CD4-positive, alpha-beta T cell treated with Interleukin-15 for 4 hours (primary cell): ENCODE measurements at places on chromosomes 5 and 9.

DNA sequence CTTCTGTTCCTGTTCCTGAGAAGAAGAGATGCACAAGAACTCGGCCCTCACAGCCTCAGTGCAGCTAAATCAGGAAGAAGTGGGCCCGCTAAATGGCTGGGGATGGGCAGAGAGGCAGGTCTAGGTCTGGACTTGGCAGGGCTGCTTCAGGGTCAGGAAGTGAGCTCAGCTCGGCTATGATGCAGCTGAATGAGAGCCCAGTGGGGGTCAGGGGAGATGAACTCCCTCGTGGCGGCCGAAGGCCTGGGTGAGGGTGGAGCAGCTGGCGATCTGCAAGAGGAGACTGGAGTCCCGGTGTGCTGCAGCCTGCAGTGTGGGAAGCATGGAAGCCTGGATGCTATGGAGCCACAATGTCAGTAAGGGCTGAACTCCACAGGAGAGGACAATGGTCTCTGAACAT lies 466.2 kb downstream of the SPOCK1 start:
- DNase-seq: no peak

- DNase-seq: no peak
Measured at GRCh38 chr9:35852267-35852815, 17.9 kb downstream of the OR13J1 start.

DNA sequence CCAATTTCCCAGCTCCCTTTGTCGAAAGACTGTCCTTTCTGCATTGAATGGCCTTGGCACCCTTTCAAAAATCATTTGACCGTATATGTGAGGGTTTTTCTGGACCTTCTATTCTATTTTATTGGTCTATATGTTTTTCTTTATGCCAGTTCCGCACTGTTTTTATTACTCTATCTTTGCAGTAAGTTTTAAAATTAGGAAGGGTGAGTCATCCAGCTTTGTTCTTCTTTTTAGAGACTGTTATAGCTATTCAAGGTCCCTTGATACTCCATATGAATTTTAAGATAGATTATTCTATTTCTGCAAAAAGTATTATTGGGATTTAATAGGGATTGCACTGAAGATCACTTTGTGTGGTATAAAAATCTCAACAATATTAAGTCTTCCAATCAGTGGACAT lies 44.2 kb upstream of the STARD4 start:
- DNase-seq: no peak

GRCh38 chr5:85428426-85428934 lies 1043.8 kb upstream of the EDIL3 start:
- no peak for DNase-seq

DNA sequence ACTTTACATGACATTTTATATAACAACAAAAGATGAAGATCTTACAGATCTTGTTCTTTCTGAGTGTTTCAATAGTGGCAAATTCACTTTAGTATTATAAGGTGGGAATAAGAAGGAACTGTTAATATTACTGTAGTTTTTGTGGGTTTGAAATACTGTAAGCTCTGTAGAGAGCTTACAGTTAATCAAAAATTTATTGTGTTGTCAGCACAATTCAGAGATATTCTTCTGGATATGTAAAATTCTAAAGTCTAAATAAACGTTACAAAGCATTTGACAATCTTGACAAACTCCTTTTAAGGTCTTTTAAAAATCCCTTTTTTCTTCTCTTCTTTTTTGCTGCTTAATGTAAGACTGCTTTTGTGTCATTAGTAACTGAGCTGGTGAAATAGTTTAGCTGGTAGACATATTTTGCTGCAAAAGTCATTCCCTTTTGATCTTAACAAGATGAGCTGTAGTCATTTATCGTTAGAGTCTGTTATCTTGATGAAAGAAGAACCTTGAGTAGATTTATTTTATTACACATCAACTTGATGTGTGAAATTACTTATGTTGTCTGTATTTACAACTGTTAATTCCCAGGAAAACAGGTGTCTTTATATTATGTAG lies 186.0 kb downstream of the WDR70 start:
- DNase-seq: no peak

DNA sequence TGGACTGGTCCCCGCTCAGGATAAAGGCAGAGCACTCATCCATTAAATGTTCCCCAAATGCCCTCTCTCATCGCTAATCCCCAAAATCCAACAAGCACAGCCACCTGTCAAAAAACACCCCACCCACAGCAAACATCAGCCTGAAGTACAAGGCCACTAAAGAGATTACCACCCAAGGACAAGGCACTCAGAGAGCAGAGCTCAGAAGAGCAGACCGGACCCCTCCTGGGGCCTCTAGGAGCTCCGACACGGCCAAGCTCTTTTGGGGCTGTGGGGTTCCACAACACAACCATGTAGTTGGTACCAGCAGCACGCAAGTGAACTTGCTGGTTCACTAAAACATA lies 9.8 kb downstream of the VDAC1 start:
- DNase-seq: no peak

DNA sequence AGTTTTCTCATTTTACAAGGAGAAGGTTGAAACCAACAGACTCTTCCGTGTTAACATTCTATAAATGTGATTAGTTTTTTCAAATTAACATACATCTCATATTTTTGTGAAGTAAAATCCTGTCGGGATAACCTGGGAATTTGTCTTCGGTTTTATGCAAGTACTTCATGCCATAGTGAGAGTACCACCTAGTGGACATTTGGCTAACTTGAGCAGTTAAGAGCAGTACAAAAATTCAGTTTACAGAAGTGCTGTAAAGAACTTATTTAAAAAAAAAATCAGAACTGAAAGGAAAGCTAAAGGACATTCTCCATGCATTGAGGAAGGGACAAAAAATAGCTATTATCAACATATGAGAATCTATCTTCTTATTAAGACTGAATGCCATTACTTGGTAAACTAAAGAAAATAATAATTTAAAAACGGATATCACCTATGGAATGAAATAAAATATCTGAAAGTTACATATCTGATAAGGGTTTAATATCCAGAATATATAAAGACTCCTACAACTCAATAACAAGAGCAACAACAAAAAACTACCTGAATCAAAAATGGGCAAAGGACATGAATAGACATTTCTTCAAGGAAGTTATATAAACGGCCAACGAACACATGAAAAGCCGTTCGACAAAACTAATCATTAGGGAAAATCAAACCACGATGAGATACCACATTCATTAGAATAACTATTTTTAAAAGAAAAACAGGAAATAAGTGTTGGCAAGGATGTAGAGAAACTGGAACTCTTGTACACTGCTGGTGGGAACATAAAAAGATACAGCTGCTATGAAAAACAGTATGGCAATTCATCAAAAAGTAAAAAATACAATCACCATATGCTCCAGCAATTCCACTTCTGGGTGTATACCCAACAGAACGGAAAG lies 117.0 kb upstream of the GNA14 start:
- DNase-seq: no peak

DNA sequence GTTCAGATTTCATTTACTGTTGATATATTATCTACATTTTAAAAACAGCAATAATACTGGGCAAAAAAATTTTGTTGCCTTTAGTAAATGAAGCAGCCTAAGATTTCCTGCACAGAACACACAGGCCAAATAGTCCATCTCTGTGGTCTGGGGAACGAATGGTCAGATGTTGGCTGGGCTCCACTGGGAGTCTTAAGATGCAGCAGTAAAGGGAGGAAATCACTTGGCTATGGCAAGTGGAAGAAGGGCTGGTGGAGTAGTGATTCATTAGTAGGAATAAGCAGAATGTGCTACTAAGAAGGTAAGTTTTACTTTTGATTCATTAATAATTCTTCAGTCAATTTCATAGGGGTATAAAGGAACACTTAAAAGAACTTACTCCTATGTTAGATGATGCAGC lies 91.1 kb upstream of the ARRDC3 start:
- DNase-seq: no peak
